Left colon (tissue), 2 donors: ENCODE measurements at places on chromosomes 5 and 9.
A peak's percentile ranks its signal among the peaks of the same experiment; 100 is the strongest.

GRCh38 chr5:76938177-76938576 is 14.7 kb upstream of the CRHBP start:
- no peak for DNase-seq

DNA sequence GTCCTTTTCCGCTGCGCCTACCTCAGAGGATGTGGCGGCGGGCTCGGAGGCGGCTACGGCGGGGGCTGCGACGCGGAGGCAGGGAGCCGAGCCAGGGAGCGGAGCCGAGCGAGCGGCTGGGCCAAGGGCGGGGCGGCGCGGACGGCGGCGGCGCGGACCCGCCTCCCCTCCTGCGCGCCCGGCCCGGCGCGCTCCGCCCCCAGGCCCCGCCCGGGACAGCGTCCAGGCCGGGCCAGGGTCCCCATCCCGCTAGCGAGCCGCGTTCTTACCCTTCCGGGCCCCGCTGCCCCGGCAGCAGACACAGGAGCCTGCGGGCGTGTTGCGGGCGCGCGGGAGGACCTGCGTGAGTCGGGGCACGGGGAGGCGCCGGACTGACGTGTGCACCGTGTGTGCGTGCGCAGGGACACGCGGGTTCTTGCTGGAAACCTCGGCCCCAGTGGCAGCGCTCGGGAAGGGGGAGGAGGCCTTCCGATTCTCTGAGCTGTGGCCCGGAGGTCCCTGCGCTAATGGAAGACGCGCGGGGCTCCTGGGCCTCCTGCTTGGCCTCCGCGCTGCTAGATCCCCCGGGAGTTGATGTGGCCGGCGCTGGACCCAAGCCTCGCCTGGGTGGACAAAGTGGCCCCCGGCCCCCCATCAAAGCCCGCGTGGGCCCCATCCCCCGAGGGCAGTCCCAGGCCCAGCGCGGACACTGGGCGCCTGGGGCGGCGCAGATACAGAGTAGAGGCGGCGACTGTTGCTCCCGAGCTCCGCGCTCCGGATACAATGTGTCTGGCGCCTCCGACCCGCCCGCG is at the start of gene VDAC1:
Gene VDAC1, minus strand, starts transcription at position 350 of the 791 bp plus-strand sequence. CDS start 11,963 bp downstream, outside the sequence.
- DNase-seq = peak; percentile 81

DNA sequence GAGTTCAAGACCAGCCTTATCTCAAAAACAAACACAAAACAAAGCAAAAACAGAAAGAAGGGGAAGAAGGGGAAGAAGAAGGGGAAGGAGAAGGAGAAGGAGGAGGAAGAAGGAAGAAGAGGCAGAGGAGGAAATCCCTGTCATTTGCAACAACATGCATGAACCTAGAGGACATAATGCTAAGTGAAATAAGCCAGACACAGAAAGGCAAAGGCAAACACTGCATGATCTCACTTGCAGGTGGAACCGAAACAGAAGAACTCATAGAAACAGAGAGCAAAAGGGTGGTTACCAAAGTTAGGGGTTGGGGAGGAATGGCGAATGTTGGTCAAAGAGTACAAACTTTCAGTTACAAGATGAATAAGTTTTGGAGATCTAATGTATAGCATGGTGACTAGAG is 135.4 kb downstream of the UGCG start:
- DNase-seq = no peak

- no peak for DNase-seq
Observed at GRCh38 chr9:134639994-134640393, 1.6 kb upstream of the COL5A1 start.

DNA sequence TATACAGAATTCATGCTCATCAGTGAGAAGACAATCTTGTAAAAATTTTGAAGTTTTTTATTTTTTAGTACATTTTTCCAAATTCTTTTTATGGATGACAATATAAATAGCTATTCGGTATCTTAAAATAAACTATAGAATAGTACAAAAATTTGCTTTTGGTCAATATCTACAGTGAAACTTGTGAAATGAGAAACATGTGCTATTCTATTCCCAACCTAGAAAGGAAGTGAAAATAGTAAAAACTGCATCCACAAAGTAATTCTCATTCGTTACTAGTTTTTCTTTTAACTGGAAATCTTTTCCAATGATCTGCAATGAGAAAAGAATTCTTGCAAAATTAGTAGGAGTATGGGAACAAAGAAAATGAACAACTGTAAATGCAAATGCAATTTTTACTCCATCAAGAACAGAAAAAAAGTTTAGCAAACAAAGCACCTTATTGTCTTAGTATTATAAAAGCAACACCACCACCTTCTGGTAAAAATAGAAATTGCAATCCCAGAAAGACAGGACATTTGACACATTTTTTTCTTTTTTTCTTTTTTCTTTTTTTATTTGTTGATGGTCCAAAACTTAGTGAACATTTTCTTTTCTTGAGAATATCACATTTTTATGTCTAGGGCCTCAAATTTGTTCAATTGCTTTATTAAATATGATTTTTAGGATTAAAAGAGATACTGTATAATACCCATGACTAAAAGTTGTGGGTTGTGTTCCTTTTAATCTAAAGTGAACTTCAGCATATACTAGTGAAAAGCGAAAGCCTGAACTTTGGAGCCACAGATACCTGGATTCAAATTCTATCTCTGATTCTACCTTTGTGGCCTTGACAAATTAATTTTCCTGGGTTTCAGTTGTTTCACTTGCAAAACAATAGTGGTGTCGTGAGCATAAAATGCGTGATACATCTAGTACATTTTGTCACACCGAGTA is 72.3 kb downstream of the SLCO4C1 start:
- DNase-seq = no peak

DNA sequence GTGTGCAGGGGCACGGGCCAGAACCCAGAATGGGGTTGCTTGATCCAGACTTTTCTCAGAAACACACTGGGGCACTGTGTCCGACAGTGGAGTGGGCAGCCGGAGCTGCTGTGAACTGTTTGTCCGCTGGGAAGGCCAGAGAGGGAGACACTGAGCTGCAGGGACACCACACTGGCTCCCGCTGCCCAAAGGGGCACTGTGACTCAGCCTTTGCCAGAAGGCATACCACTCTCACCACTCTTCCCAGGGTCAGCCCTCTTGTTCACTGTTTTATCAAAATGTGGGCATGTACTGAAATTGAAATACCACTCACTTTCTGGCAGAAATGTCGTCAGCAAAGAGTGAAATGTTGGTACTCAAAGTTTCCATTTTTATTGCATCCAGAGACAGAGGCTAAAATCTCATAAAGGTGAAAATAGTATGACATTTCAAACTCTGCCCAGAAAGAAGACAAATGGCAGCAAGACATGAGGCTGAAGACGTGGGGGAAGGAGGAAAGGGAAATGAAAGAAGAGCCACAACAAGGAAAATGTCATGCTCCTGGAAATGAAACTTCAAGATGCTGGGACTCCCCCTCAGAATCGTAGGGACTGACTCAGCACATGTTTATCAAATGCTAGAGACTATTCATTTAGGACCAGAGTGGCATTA is 4.5 kb upstream of the IL7R start:
- DNase-seq = no peak

DNA sequence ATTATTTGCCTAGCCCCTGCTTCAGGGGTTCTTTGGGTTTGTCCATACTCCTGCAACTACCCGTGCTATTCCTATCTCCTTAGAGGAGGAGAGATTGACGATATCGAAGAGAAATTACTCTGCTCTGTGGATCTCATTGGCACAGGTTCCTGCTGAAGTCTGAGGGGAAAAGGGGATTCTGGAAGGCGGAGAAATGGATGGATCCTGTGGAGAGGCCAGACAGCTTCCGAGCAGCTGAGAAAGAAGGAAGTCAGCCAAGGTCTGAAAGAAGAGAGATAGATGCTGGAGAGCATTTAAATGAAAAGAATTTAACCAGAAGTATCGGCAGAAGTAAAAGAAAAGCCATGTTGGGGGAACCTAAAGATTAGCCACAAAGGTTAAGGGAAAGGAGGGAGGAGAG is 40.4 kb upstream of the SPATA31C2 start:
- no peak for DNase-seq

DNA sequence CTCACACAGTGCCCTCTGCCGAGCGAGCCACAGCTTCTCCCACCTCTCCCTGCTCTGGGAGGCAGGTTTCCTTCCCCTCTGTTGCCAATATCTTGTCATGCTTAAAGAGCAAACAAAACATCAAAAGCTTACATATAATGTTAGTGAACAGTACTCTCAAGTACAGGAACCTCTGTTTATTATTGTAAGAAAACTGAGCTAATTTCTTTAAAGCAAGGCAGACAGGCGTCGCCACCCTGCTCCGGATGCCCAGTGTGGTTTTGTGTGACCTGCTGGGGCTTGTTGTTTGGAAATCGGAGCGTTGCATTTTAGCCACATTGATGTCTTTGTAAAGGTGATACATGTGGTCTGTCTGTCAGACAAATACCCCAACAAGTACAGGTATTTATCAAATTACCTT is 401.4 kb upstream of the IRX1 start:
- no peak for DNase-seq

DNA sequence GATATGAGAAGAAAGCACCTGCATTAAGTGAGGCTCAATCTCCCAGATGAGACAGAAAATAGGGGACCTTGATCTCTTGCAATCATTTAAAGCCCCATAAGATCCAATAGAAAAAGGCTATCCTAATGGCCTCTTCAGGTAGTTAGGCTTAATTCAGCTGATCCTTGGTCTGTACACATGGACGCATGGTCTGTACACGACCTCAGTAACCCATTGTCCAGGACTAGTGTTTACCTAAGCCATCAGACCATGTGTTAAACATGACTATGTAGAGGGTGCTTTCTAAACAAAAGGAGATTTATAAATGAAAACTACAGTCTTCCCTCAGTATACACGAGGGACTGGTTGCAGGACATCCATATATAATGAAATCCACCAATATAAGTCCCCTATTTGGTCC is 7.5 kb downstream of the MARCHF3 start:
- no peak for DNase-seq

- DNase-seq = no peak
Observed at GRCh38 chr5:1788200-1788599, 11.4 kb downstream of the MRPL36 start.

DNA sequence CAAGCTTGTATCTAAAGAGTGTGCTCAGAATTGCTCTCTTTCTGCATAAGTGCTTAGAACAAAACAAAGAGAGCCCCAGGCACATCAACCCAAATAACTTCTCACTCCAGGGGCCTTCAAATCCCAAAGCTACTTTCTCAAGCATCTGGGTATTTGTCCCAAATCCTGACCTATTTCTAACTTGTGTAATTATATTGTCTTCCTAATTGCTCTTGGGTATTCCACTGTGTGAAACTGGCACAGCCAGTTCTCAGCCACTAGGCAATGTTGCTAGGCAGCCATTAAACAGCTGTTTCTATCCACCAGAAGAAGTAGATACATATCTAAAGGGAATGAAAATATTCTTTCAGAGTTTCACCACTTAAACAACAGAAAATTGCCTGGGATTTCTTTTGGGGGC is 198.8 kb downstream of the PRELID2 start:
- DNase-seq = no peak

- DNase-seq = no peak
Observed at GRCh38 chr5:126359884-126360283, 63.3 kb upstream of the GRAMD2B start.

GRCh38 chr9:20307621-20308020 is 314.7 kb downstream of the MLLT3 start:
- DNase-seq = no peak

DNA sequence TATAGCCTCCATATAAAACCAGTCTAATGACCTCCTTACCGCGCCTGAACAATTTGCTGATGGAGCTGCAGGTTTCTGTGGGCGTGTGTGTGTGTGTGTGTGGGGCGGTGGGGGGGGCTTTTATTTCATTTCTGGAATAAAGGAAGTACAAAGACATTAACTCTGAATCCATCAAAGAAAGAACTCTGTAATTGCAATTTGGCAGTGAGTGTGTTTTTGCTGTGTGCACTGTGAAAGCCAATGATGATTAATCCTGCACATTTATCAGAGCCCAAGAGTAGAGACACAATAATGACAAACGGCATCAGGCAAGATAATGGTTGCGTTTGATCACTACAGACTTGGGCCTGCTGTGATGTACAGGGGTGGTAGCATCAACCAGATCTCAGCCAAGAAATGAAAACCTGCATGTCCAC is 29.3 kb upstream of the NDFIP1 start:
- DNase-seq = no peak

- DNase-seq = no peak
Observed at GRCh38 chr9:78070521-78070920, 38.9 kb upstream of the GNAQ start.

GRCh38 chr9:90526386-90526785 is 116.2 kb downstream of the DIRAS2 start:
- no peak for DNase-seq

- DNase-seq = no peak
Observed at GRCh38 chr9:18778846-18779245, 254.2 kb downstream of the SAXO1 start.

GRCh38 chr5:120052916-120053828 is 410.9 kb upstream of the PRR16 start:
- no peak for DNase-seq

DNA sequence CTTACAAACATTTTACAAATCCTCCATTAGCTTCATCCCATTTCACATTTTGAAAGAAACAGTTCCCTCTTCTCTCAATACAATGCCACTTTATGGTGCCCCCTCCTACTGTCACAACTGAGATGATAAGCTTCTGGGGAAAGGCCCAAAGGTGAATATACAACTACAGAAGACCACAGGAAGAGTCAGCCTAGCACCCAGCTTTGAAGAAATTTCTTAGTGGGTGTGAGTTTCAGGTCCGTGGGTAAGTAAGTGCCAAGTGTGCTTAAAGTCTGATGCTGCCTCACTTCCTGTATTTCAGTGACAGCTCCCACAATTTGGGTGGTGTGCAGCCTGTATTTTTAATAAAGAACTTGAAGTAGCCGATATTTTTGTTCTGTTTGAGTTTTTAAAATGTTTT is 68.1 kb downstream of the ARHGEF28 start:
- DNase-seq = no peak

DNA sequence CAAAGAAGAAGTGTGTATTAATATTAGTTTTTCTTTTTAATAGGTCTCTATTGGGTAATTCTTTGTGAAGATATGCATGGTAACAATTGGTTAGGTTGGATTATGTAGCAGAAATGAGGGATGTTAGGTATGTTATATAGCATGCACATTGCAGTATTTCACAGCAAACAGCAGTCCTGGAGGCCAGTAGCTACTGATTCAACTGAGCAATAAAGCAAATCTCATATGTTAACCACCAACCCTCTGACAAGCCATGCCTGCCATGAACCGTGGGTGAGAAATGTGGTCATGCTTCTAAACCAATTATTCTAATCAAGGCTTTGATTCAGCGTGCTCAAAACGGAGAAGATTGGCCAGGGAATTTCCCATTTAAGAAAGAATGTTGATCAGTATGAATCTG is 313.0 kb upstream of the CDH6 start:
- no peak for DNase-seq

DNA sequence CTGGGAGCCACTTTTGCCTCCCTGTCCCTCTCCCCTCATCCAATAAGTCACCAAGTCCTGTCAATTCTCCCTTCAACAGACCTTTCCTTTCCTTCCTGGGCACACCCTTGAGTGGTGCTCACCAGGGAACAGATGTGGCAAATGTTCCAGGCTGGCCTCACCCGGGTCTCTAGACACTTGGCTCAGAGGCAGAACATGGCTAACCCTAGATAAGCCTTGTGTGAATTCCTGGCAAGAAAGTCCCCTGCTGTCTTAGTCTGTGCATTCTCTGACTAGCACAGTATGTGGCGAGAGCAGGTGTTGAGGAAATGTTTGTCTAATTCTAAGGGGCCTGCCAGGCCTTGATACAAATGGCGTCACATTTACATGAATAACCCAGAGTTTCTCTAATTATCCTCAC is 41.2 kb upstream of the PTGS1 start:
- DNase-seq = no peak

- DNase-seq = no peak
Observed at GRCh38 chr5:129496421-129496820, 36.3 kb downstream of the ADAMTS19 start.

GRCh38 chr5:35788724-35789123 is 68.0 kb upstream of the IL7R start:
- DNase-seq = no peak

GRCh38 chr9:123657941-123658340 is 272.0 kb downstream of the DENND1A start:
- no peak for DNase-seq
